Mesothelial cell of epicardium (in vitro differentiated cells): ENCODE measurements at places on chromosomes 5 and 9. TPM values are rescaled to one million over a fixed set of nuclear protein-coding genes. Genes with fewer than 3 reads are reported as not detected.

The F2RL1 gene
- total RNA-seq, result 5.7 to 6.6 TPM (median 6.6 TPM) in 3 replicates

GRCh38 chr9:135879619-135880018, 27.7 kb downstream of the CAMSAP1 start:
- DNase-seq, result no peak

DNA sequence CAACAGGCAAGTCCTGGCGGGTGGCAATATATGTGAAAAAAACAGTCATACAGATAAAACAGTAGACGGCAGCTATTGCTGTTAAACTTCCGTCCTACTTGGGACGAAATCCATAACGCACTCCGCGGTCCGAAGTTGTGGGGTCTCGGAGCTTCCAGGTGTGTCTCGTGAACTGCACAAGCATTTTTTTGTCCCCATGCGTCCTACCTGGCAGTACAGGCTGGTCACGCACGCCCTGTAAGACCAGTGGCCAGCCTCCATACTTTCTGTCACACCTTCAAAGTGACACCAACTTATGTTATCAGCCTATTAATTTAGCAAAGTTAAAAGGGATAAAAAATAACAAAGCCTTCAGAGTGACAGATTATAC, 51.3 kb downstream of the TGFBI start:
- DNase-seq, result no peak

The MEGF10 gene
- total RNA-seq, result 2.8 to 4.1 TPM (median 3.0 TPM) in 3 replicates

DNA sequence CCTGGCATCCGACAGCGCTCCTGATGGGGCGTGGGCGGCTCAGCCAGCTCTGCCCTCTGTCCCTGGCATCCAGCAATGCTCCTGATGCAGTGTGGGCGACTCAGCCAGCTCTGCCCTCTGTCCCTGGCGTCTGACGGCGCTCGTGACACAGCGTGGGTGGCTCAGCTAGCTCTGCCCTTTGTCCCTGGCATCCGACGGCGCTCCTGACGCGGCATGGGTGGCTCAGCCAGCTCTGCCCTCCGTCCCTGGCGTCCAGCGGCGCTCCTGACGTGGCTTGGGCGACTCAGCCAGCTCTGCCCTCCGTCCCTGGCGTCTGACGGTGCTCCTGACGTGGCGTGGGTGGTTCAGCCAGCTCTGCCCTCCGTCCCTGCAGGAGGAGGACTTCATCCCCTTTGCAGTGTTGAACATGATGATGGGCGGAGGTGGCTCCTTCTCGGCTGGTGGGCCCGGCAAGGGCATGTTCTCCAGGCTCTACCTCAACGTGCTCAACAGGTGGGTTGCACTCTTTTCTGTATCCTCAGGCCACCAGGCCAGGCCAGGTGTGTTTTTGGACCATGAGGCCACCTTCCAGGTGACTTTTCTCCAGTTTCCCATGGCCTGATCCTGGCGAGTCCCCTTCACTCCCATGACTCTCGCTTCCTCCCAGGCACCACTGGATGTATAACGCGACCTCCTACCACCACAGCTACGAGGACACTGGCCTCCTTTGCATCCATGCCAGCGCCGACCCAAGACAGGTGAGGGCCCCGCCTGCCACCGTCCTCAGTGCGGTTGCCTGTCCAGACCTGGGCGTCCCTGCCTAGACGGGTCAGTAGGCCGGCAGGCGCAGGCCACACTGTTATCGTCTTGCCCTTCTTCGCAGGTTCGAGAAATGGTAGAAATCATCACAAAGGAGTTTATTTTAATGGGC, 8.0 kb downstream of the PMPCA start:
- DNase-seq, result no peak

DNA sequence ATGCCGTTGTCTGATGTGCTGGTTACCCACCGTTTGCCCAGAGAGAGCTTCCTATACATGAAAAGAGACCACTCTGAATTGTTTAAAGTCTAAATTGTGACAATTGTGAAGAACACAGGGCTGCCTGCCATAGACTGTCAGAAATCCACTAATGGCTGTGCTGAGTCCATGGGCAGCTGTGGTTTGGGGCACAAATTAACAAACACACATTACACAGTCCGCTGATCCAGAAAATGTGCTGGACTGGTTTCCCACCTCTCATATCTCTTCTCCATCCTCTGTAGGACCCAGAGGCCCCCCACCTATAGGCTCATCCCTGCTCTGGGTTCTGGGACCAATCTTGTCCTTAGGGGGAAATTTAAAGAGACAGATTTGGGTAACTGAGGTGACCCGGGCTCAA, 19.0 kb upstream of the LIFR start:
- no peak for DNase-seq

DNA sequence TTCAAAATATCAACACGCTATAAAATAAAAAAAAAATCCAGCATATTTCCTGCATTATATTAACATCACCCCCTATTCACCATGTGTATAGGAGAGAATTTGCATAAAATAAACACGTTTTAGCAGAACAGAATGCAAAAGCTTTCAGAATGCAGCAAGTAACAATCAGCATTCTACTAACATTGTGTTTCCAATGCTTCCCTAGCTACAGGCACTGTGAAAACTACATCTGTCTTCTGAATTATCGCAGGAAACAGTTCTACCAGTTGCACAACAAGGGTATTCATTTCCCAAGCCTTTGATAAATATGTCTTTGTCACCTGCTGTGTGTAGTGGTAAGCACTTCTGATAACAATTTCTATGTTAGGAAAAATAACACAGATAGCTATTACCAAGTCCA, 1015.8 kb downstream of the CDH18 start:
- DNase-seq, result no peak

- no peak for DNase-seq
Measured at GRCh38 chr9:101403516-101404285, 5.0 kb downstream of the ZNF189 start.

- DNase-seq, result no peak
Measured at GRCh38 chr5:92795633-92796032, 785.4 kb downstream of the NR2F1-AS1 start.

The NPDC1 gene
- total RNA-seq, result 75.8 to 84.0 TPM (median 77.9 TPM) in 3 replicates

DNA sequence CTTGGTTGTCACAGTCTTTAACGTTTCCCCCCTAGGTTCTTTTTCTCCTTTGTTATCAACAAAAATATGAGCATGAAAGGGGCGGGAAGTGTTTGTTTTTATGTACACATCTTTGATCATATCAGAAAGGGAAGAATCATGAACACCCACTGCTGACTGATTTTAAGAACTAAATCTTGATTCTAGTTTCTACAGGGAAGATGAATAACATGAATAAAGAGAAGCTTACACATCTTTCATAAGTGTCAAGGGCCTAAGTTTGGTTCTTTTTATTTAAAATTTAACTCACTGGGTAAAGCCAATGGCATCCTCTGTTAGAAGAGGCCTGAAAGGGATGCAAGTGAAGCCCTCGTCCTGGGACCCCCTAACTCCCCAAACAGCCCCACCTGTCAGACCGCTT, 14.8 kb upstream of the CTNNA1 start:
- DNase-seq, result no peak

DNA sequence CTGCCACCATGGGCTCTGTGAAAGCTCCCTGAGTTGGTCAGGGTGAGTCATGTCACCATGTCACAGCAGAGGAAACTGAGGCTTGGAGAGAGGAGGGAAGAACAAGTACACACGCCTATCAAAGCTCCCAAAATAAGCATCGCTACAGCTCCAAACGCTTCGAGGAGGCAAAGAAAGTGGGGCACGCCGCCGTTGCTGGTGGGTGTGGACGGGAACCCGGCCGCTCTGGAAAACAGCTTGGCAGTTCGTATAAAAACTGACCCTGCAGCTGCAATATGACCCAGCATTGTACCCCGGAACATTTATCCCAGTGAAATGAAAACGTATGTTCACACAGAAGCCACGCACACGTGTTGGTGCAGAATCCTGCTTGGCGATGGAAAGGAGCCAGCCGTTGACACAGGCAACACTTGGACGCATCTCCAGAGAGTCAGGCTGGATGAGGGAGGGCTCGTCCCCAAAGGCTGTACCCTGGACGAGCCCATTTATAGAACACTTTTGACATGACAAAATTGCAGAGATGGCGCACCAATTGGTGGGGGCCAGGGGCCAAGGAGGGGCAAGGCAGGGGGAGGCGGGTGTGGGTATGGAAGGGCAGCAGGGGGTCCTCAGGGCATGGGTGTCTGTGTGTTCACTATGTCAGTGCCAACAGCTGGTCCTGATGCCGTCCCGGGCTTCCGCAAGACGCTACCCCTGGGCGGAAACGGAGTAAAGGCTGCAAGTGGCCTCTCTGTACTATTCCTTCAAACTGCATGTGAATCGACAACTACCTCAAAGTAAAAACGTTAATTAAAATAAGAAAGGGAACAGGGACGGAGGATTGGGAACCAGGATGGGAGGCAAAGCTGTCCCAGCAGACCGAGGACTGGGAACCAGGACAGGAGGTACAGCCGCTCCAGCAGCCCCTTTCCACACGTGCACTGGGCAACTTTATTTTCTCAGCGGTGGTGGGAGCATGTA, 173.0 kb downstream of the OLFM1 start:
- DNase-seq, result no peak

GRCh38 chr9:126363250-126363649, 36.6 kb downstream of the MVB12B start:
- DNase-seq, result no peak

DNA sequence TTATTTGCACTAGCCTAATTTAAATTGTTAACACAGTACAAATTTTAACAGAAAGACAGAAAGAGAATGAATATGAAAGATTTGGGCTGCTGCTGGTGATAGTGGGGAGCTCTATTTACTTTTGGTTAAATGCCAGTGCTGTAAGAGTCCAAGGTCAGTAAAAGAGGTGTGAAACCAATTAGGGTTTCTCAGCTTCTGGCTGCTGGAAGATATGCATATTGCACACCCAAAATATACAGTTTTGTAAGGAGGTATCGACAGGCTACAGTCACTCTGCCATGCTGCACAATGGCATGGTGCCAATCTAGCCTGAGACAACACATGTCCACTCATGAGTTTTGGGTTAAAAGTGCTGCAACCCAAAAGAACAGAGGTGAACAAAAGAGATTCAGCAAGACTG, 79.3 kb downstream of the PPP2R2B start:
- no peak for DNase-seq

The ZNF300 gene
- 14.0 to 15.6 TPM (median 14.6 TPM) in 3 replicates for total RNA-seq

The IL5 gene
- not detected in 3 replicates for total RNA-seq

The KCNN2 gene
- 17.1 to 19.6 TPM (median 19.1 TPM) in 3 replicates for total RNA-seq

The SOX30 gene
- total RNA-seq, result not detected in 3 replicates

DNA sequence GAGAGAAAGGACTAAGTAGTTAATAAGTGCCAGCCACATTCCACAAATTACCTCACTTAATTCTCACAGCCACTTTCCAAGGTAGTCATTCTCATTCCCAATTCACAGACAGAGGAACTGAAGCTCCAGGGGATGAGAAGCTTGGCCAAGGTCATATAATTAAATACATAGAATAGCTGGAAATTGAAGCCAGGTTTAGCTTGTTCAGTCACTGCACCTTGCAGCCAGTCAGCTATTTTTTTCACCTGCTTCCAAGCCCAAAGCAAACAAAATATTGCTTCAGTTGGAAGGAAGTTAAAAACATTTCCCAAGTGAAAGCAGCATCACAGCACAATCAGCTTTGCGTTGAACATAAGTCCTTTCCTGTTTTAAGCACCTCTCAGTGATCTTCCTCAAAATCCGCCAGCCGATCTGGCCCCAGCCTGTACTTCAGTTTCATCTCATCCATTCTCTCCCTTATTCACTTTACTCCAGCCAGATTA, 4.8 kb downstream of the ALDH1A1 start:
- DNase-seq, result no peak

- DNase-seq, result no peak
Measured at GRCh38 chr9:125258832-125259534, 2.6 kb upstream of the GAPVD1 start.

DNA sequence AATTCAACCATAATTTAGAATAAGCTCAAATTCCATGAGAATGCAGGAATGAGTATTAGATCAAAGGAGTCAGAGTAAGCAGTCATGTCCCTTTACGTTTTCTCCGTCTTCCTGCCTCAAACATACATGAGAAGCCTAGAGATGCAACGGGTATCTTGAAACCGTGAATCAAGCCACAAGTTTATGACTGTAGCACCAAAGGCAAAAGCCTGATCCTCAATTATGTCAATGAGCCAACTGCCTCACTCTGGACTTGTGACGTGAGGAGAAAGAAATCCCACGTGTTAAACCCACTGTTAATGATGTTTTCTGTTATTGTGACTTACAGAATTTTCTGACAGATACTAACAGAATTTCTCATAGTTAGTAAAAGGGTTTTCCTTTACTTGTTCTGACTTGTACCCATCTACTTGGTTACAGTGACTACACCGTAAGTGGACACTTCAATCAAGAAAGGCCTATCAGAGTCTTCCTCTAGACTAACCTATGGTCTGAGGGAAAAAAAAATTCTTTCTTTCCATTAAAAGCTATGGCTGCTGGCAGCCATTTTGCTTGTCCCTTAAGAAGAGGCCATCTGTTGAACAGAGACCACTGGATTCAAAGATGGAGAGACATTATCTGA, 35.3 kb upstream of the HK3 start:
- no peak for DNase-seq
